ENCODE measurements at places on chromosomes 7 and 10. TPM values are rescaled to one million over a fixed set of nuclear protein-coding genes. Genes with fewer than 3 reads are reported as not detected.

EGFR gene
- 34.9 TPM for polyA plus RNA-seq

VSTM4 gene
- polyA plus RNA-seq, result 15.8 TPM

HOXA10 gene
- 137 TPM for polyA plus RNA-seq

LBX1 gene
- not detected for polyA plus RNA-seq

ADRA2A gene
- 2.9 TPM for polyA plus RNA-seq

CYP26C1 gene
- 0.05 TPM for polyA plus RNA-seq

TCAF2 gene
- 3.3 TPM for polyA plus RNA-seq

NAT16 gene
- polyA plus RNA-seq, result not detected

BTBD16 gene
- 1.4 TPM for polyA plus RNA-seq

CABCOCO1 gene
- 2.8 TPM for polyA plus RNA-seq

ABCB1 gene
- polyA plus RNA-seq, result 27.4 TPM

NPTX2 gene
- 3.7 TPM for polyA plus RNA-seq

STEAP4 gene
- polyA plus RNA-seq, result 0.23 TPM

FIS1 gene
- 130 TPM for polyA plus RNA-seq

AKR1B1 gene
- 106 TPM for polyA plus RNA-seq

ZNF467 gene
- polyA plus RNA-seq, result 27.8 TPM

LRRC4 gene
- 5.8 TPM for polyA plus RNA-seq

PPP1R17 gene
- polyA plus RNA-seq, result not detected

EEPD1 gene
- polyA plus RNA-seq, result 9.1 TPM

POU6F2 gene
- 0.18 TPM for polyA plus RNA-seq

PRR15 gene
- 2.6 TPM for polyA plus RNA-seq

CDNF gene
- polyA plus RNA-seq, result 3.6 TPM

PNLIPRP1 gene
- 0.13 TPM for polyA plus RNA-seq

ZNF479 gene
- not detected for polyA plus RNA-seq

TMEM236 gene
- 0.37 TPM for polyA plus RNA-seq

SEMA3C gene
- polyA plus RNA-seq, result 23.3 TPM

SHTN1 gene
- polyA plus RNA-seq, result 27.5 TPM

SLC13A1 gene
- 33.5 TPM for polyA plus RNA-seq

HTR5A gene
- not detected for polyA plus RNA-seq

BMI1 gene
- 125 TPM for polyA plus RNA-seq

ATG9B gene
- polyA plus RNA-seq, result 3.0 TPM
